ENCODE measurements at places on chromosomes 12 and 14.

DNA sequence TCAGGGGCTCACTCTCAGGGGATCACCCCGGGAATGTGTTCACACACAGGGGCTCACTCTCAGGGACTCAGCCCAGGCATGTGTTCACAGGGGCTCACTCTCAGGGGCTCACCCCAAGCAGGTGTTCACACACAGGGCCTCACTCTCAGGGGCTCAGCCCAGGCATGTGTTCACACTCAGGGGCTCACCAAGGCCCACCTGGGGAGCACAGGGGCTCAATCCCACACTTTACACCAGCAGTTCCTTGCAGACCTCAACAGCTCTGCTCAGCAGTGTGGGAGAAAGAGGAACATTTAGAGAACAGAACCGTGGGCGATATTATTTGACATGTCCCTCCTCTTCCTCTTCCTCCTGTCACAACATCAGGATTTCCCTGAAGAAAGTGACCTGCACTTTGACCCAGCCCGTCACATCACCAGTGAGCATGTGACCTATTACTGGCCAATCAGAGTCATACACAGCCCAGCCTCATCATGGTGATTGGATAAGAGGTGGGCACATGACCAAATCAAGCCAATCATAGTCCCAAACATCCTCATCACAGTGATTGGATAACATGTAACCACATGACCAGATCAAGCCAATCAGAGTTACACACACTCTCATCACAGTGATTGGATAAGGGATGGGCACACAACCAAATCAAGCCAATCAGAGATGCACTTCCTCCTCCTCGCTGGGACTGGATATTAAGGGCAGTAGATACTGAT is 359.4 kb upstream of the SFSWAP start:
- no peak for DNase-seq

- no peak for DNase-seq
Observed at GRCh38 chr14:61563880-61564617, 131.3 kb upstream of the HIF1A start.

DNA sequence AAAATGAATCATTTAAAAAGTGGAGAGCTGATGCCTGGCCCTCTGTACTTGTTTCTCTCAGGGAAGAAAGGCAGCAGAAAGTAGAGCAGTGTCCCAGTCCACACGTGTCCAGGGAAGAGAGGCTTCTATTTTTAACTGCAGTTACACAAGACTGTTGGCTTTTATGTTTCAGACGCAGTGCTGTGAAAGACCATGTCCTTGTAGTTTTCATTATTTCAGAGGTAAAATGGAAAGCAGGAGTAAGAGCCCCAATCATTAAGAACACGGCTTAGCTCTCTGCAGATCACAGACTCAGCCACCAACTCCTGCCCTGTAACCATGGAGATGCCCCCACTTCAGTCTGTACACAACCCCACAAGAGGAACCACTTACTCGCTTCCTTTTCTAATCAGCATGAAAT is 336.3 kb downstream of the DAD1 start:
- DNase-seq: no peak

DNA sequence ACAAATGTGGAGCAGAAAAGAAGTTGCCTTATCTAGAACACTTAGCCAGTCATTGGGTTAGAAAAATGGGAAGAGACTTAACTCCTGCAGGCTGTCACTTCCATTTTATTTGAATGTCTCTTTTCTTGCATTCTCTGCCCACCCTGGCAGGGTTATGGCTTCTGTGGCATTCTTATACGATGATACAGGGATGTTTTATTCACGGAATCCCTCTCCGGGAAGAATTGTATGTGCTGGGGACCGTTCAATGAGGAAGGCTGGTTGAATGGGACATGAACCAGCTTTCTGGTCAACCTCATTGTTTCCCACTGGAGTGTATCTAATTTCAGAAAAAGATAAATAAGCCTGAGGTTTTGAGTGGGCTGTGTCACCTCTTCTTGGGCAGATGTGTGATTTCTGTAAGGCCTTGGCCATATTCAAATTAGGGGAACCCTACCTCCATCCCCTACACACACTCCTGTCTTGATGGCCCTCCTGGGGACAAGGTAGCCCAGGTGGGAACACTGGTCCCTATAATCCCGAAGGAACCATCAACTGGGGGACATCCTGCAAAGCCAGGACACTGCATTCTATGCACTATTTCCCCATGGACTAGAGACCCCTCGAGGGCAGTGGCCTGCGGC is 174.8 kb upstream of the GSC start:
- no peak for DNase-seq

DNA sequence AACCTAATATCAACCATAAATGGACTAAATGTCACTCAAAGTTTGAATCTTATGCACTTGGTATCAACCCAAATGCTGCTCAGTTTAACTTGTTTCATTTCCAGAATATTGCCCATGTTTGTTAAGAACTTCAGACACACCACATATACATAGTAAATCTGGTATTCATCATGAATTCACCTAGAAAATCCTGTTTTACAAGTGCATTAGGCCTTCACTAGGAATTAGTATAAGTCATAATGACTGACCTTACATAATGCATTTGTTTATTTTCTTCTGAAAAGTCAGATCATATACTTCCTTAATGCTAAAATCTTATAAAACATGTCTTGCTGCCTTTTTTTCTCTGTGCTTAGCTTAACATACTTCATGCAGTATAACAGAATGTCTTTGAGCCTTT is 66.1 kb downstream of the ABCD2 start:
- DNase-seq: no peak

All from stimulated activated CD8-positive, alpha-beta memory T cell treated with anti-CD3 and anti-CD28 coated beads, Interleukin-4, amount 100 ng/mL, for 1 hour (primary cell).